NCI-H1105 (cell line): ENCODE measurements at places on chromosomes 6 and 20.

GRCh38 chr6:100057941-100058340 lies 63.9 kb upstream of the MCHR2 start:
- DNase-seq: no peak

- DNase-seq: no peak
Measured at GRCh38 chr6:73169633-73170032, 55.7 kb downstream of the KHDC1L start.

DNA sequence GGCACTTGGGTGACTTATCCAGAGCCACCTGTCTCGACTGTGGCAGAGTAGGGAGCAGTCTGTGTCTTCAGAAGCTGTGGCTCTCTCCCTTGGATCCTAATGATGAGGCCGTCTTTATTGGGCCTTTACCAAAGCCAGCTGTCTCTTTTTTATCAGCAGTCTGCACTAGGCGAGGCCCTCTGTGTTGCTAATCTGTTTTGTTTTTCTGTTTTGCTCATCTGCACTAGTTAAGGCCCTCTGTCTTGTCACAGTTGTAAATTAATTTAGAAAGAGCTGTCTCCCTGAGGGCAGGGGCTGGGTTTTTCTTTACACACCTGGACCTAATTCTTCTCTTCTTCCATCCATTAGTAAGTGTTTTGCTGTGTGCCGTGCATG lies 45.0 kb downstream of the CDS2 start:
- no peak for DNase-seq

- DNase-seq: peak; percentile 46
Measured at GRCh38 chr20:13111249-13111911, 102.6 kb downstream of the SPTLC3 start.

DNA sequence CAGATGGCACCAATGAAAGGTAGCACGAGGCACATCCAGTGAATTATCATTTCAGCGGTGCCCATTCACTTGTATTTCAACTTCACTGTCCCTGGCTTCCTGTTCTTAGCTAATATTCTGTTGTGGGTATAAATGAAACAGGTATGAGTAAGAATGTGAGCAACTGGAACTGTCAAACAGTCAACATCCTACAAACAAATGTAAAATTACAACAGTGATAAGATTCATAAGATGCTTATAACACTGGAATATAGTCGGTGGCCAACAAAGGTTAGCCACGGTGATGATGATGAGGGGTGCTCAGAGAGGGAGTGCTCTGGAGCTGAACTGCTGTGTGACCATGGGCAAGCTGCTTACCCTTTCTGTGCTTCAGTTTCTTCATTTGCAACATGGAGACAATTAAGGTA lies 74.9 kb upstream of the TOX2 start:
- DNase-seq: no peak

DNA sequence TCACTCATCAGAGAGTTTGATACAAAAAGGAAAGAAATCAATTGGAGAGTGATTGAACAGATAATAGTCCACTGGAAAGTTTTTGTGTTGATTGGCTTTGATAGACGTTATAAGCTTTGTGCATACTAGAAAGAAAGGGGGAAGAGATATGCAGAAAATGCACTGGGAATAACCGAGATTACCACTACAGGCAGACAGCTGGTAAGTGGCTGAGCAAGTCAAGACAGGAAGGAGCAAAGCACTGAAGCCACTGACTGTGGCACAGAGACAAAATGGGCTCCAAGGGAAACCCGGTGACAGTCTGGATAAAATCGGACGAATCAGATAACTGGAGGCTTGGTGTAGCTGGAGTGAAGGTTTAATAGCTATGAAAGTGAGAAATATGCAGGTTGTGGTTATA lies 209.0 kb downstream of the SIM1 start:
- DNase-seq: no peak

DNA sequence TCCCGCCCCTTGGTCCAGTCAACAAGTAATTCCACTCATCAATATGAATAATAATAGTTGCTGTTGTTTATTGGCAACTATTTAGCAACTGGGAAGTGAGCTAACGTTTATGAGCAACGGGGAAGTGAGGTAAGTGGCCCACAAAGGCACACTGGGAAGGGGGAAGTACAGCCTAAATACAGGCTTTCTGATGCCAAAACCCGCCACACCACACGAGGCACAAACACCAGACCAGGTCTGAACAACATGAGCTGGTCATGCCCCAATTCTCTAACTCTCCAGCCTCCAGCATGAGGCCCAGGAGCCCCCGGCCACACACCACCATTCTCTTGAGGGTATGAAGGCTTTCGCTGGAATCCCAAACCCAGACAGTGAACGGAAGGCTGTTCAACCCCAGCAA lies 50.8 kb downstream of the PREX1 start:
- DNase-seq: no peak

DNA sequence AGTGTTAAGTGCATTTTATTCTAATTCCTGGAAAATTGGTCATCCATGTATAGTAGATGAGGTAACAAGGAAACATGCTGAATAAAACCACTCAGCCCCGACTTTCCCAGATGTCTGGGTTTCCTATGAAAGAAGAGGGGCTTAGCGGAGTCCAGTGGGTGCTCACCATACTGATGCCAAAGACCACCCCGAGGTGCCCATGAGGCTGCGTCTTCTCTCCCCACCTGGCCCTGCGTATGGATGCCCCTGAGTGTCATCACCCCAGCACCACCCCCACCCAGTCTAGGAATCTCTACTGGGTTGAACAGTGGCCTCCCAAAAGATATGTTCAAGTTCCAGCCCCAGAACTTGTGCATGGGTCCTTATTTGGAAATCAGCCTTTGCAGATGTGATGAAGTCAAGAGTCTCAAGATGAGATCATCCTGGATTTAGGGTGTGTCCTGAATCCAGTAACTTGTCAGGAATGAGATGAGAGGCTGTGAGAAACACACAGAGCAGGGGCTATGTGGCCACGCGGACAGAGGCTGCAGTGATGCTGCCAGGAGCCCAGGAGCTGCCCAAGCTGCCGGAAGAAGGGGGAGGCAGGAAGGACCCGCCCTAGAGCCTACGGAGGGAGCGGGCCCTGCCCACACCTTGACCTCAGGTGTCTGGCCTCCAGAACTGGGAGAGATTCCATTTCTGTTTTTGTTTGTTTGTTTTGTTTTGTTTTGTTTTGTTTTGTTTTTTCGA lies 124.6 kb upstream of the CDH4 start:
- no peak for DNase-seq

DNA sequence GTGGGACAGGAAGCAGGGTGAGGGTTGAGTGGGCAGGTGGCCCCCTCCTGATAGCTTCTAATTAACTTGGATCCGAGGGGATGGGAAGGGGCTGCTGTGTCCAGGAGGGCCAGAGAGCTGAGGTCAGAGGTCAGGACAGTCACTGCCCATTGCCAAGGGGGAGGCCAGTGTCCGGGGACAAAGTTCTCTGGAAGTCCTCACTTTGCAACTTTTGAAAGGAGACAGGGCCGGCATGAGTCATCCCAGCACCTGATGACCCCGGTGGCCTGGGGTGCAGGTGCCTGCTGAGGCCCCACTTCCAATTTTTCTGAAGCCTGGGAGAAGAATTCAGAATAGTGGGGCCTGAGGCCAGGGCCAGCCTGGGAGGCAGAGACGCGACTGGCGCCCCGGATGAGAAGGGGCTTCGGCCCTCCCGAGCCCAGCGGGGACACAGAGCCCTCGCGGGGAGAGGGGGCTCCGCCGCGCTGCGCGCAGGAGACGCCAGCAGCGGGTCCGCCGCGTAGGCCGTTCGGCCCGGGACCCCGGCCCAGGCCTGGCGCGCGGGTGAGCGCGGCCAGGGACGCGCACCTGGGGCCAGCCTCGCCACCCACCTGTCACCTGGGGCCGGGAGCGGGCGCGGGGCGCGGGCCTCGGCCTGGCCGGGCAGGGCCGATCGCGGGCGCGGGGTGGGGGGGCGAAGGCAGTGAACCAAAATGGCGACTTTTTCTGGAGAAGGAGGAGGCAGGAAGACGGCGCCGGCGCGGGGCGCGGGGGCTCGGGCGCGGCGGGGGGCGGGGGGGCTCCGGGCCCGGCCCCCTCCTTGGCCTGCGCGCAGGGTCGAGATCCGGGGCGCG lies 586 bp downstream of the ZNF512B start:
- DNase-seq: no peak

- DNase-seq: peak; percentile 56
Measured at GRCh38 chr6:101114703-101115102, 233.6 kb upstream of the ASCC3 start.
